ENCODE measurements at places on chromosomes 2 and 18. TPM values are rescaled to one million over a fixed set of nuclear protein-coding genes. Genes with fewer than 3 reads are reported as not detected.

- no peak for DNase-seq
These were observed 48.1 kb downstream of the NUP35 start for GRCh38 chr2:183172220-183172887.

DNA sequence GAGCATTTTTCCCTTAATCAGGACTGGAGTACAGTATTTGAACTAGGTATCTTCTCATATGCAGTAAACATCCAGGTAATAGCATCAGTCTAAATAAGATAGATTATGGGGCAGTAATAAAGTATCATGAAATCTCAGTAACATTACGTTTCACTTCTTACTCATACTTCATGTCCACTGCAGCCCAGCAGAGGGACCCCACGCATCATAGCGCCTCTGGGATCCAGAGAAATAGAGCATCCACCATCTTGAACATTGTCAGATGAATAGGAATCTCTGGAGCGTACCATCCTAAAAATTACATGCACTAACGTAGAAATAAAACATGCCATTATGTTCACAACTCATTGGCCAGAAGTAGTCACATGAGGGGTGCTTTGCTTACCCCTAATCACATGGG lies 499.0 kb downstream of the CPS1 start:
- peak; percentile 29 for DNase-seq

The THSD7B gene
- total RNA-seq = 2.1 TPM

GRCh38 chr18:35876243-35876642 lies 96.2 kb upstream of the RMP24 start:
- DNase-seq = no peak

The CNDP1 gene
- total RNA-seq = not detected

The ADRA2B gene
- not detected for total RNA-seq

The PPP3R1 gene
- 25.6 TPM for total RNA-seq

GRCh38 chr18:48186861-48187260 lies 222.3 kb downstream of the ZBTB7C start:
- DNase-seq = no peak

DNA sequence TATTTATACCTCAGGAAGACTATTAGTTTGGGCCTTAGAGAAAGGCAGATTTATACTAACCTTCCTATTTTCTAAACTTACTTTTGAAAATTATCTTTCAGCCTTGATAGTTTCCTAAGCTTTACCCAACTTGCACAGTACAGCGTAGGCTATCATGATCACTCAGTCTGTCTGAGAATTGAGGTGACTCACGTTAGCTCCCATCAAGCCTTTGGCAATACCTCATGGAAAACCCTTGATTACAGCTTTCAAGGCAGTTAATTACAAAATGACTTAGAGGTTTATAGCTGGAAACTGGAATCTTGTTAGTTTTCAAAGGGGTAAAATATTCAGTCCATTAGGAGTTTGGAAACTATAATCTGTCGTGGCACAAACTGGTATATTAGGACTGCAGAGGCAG lies 26.4 kb upstream of the ARMC9 start:
- peak; percentile 62 for DNase-seq

GRCh38 chr18:72208920-72209676 lies 335.0 kb downstream of the CBLN2 start:
- no peak for DNase-seq

The LHCGR gene
- not detected for total RNA-seq

- peak; percentile 95 for DNase-seq
These were observed 198.7 kb downstream of the CYP26B1 start for GRCh38 chr2:71948781-71949536.

GRCh38 chr18:75267643-75268363 lies 57.2 kb downstream of the TSHZ1 start:
- no peak for DNase-seq

GRCh38 chr2:174444761-174445160 lies 42.1 kb downstream of the GPR155 start:
- no peak for DNase-seq

DNA sequence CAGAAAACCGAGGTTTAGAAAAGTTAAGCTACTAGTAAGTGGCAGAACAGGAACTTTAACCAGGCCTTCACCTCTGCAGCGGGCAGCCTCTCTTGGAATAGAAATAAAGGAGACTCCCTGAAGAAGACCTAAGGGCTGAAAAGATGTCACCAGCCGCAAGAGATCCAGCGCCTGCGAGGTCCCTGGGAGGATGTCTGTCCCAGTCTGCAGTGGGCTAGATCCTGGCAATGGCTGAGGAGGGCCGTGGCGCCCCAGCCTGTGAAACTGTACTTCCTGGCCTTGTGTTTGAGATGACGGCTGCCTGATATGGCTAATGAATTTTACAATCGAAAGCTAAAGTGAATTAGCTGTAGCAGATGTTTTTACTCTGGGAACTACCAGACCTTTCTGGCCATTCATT lies 300.6 kb upstream of the SALL3 start:
- no peak for DNase-seq

GRCh38 chr2:18896125-18896764 lies 306.9 kb upstream of the NT5C1B start:
- DNase-seq = no peak

GRCh38 chr2:23681356-23682140 lies 245.4 kb downstream of the ATAD2B start:
- DNase-seq = no peak

The HSPD1 gene
- 286 TPM for total RNA-seq

DNA sequence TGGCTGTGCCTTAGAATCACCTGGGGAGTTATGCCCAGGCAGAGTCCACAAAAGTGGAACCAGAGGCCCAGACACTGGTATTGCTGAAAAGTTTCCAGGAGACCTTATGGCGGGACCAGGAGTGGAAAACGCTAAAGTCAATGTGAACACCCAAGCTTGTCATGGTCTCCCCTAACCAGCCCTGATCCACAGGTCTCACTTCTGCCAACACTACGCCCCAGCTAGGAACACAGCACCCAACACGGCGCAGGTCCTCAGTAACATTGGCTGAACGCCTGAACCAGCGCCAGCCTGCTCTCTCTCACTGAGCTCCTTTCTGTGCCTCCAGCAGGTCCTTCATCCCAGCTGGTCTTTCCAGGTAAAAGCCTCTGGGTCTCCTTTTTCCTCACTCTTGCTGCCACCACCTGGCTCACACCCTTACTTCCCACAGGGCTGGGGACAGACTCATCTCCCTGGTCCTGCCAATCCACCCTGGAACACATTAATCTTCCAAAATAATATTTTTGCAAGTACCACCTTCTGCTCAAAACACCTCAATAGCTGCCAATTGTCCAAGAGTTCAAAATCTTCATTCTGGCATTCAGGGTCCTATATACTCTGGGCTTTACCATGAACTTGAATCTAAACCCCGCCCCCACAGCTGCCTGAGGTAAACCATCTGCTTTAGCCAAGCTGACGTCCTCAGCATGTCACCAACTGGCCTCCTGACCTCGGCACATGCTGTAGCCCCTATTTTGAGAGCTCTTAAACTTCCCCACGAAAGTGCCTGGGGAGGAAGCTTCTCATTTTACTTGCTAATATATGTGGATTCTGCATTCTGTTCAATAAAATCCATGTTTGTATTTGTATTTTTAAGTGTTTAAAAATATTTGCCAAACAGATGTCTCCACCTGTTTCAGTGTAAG lies 34.6 kb downstream of the ADCY3 start:
- DNase-seq = no peak

The COX7A2L gene
- total RNA-seq = 215 TPM

GRCh38 chr2:15166878-15167277 lies 394.3 kb downstream of the NBAS start:
- DNase-seq = no peak
